CD4-positive, alpha-beta T cell treated with Interleukin-17A for 1 hour (primary cell): ENCODE measurements at places on chromosomes 6 and 20.

DNA sequence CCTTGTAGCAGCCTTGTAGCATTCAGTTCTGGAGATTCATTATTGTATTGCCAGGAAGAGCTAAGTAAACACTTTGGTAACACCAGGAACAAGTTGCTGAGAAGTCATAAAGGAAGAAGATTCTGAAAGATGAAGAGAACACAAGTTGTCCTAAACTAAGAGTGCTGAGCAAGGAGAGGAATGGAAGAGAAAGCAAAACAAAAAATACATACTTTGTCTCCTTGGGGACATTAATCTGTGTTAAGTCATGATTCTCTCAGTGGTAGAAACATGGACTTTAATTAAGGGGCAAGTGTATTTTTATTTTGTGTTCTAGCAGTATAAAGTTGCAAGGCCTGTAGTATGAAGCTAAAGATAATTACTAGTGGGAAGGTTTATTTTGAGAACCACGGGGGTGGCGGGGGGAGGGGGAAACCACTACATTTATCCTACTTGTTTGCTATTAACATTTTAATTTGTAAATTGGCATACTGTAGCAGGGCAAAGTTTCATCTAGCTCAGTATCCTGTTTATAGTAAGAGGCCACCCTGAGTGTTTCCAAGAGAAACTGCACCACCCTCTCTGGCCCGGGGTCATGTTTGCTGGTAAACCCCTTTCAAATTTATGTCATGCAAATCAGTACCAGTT is 463.0 kb downstream of the CDKAL1 start:
- no peak for DNase-seq

GRCh38 chr6:75084872-75085381 is 120.9 kb downstream of the COL12A1 start:
- no peak for DNase-seq

GRCh38 chr20:52761867-52762266 is 210.3 kb upstream of the TSHZ2 start:
- DNase-seq, result no peak

- DNase-seq, result no peak
Observed at GRCh38 chr20:32823737-32824588, 4.2 kb downstream of the MAPRE1 start.

DNA sequence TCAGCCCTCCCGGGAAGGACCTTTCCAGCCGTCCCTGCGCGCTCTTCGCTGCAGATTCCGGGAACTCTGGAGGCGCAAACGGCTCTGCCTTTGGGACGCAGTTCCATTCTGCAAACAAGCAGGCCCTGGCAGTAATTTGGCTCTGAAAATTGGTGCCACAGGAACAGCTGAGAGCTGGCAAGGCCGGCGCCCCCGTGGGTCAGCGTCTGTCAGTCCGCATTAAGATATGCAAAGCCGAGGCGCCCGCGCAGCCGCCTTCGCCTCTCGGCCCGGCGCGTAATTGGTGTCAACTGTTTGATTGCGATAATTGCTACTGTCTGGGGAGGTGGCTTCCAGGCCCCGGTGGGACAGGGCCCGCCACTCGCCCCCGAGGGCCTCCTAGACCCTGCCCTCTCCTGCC is 73.6 kb downstream of the NCR2 start:
- no peak for DNase-seq

DNA sequence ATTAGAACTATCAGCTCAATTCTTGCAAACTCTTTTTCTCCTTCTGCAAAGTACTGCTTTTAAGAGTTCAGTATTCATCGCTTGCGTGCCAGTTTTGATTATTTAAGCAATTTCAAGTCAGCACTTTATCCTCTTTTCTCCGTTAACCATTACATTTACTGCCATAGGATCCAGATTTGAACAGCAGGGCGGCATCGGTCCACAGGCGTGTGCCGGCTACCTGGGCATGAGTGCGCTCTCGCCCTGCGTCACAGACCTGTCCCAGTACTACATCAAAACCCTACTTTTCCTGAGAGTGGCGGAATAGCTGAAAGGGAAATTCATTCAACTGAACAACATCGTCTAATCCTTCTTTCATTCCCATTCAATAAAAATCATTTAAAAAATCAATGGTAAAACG is 53.4 kb downstream of the MYLK4 start:
- DNase-seq, result no peak

- peak; percentile 75 for DNase-seq
Observed at GRCh38 chr6:28953039-28953584, 29.3 kb upstream of the TRIM27 start.

- no peak for DNase-seq
Observed at GRCh38 chr6:5464099-5464885, 203.0 kb downstream of the FARS2 start.

DNA sequence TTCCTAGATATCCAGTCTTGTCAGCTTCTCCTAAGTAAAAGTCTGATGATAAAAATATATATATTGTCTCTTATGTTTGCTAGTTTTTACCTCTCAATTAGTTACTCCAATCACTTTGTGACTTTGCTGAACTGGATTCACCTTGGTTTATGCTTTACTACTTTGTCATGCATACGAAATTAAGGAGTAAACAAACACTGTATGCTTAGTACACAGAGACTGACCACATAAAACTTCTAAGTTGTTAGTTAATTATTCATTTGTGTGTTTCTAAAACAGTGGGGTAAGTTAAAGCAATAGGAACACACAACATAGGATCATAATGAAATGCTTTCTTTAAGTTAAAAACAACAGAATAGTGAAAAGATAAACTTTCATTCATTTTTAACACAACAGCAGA is 877.3 kb upstream of the MAP3K7 start:
- DNase-seq, result no peak

DNA sequence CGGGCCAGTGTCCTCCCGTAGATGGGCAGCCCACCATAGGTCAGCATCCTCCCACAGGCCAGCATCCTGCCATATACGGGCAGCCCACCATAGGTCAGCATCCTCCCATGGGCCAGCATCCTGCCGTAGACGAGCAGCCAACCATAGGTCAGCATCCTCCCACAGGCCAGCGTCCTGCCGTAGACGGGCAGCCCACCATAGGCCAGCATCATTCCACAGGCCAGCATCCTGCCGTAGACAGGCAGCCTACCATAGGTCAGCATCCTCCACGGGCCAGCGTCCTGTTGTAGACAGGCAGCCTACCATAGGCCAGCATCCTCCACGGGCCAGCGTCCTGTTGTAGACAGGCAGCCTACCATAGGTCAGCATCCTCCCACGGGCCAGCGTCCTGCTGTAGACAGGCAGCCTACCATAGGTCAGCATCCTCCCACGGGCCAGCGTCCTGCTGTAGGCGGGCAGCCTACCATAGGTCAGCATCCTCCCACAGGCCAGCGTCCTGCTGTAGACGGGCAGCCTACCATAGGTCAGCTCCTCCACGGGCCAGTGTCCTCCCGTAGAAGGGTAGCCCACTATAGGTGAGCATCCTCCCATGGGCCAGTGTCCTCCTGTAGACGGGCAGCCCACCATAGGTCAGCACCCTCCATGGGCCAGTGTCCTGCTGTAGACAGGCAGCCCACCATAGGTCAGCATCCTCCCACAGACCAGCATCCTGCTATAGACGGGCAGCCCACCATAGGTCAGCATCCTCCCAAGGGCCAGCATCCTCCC is 62.9 kb downstream of the BFSP1 start:
- no peak for DNase-seq

DNA sequence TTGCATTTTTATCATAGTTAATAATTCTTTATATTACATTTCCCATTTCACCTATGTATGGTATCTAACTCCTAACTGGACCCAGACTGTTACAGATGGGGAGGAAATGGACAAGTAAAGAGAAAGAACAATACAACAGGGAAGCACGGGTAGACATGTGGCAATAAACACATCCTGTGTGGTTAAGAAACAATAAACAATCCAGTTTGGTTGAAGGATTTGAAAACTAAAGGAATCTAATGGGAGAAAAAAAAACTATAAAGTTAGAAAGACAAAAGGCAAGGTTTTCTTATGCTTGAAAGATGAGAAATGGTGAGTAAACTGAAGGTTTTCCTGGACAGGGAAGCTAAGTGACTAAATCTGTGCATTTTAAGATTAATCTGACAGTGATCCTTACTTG is 34.9 kb upstream of the ALDH8A1 start:
- DNase-seq, result no peak

DNA sequence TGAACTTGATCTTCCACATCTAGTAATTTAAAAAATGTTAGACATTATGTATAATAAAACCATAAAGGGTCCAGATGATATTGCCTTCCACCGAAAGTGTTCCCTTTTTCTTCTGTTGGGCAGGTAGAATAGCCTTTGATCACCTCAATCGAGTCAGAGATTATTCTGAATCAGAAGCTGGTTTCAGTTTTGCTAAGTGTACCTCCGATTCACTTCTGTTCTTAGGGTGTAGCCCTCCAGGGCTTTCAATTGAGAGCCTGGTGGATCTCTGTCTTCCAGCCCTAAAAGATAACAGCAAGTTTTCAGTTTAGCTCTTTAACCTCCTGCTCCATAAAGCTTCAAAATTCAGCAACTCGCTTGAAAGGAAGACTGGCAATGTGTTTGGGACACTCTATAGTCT is 21.1 kb upstream of the AIG1 start:
- no peak for DNase-seq

GRCh38 chr6:111276335-111276734 is 189.0 kb downstream of the SLC16A10 start:
- DNase-seq, result no peak

DNA sequence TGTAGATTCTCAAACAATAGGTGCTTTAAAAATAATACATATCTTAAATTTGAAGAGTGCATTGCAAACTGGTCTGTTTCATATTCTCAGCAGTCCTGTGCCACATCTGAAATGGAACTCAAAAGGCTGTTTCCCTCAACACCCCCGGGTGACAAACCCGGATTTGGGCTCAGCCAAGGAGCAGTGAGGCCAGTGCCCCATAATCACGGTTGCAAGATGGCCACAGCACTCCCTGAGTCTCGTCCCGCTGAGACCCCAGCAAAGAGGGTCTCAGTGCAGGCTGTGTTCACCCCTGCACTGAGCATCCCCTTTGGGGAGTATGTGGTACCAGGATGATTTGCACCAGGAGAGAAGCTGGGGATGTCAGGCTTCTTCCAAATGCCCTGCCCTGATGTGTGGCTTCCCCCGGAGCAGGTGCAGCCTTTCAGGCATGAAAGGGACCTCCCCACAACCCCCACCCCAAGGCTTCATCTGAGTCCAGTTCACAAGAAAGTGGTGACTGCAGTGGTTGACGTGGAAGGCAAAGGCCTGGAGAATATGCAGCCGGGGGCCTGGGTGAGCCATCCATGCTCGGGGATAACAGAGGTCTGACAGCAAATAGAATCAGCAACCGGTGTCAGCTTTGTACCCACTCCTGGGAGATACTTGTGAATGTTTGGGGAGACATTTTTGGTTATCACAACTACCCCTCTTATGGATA is 202.9 kb downstream of the SYNDIG1 start:
- no peak for DNase-seq

- DNase-seq, result no peak
Observed at GRCh38 chr6:105780146-105780860, 305.8 kb upstream of the PRDM1 start.

DNA sequence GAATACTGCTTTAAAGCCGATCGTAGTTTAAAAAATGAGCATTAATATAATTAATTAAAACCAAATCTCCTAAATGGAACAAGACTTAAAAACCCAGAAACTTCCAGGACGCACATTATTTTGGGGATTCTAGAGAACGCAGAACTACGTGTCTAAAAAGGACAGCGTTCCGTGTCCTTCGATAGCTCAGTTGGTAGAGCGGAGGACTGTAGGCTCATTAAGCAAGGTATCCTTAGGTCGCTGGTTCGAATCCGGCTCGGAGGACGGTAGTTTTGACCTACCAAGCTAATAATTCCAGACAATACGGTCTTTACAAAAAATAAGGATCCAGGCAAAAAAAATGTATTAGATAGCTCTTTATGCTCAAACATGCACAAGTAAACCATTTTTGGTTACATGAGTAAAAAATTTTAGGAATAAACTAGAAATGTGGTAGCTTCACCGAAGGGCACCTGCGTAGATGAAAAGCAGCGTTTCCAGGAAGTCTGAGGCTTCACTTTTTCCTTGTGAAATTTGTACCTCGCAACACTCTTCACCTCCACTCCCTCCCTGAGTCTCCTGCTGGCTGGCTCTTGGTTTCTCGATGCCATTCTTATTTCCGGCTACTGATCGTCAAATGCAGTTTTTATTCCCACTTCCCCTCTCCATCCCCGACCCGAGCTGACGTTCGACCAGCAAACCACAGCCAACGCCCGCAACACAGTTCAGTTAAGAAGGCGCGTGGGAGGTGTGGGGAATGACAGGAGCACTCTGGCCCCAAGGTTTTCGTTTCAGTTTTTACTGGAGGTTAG is 19.6 kb upstream of the ABT1 start:
- DNase-seq, result peak; percentile 80

- no peak for DNase-seq
Observed at GRCh38 chr6:148218542-148219258, 123.9 kb upstream of the SASH1 start.

- DNase-seq, result no peak
Observed at GRCh38 chr20:43903953-43904826, 10.5 kb upstream of the TOX2 start.

DNA sequence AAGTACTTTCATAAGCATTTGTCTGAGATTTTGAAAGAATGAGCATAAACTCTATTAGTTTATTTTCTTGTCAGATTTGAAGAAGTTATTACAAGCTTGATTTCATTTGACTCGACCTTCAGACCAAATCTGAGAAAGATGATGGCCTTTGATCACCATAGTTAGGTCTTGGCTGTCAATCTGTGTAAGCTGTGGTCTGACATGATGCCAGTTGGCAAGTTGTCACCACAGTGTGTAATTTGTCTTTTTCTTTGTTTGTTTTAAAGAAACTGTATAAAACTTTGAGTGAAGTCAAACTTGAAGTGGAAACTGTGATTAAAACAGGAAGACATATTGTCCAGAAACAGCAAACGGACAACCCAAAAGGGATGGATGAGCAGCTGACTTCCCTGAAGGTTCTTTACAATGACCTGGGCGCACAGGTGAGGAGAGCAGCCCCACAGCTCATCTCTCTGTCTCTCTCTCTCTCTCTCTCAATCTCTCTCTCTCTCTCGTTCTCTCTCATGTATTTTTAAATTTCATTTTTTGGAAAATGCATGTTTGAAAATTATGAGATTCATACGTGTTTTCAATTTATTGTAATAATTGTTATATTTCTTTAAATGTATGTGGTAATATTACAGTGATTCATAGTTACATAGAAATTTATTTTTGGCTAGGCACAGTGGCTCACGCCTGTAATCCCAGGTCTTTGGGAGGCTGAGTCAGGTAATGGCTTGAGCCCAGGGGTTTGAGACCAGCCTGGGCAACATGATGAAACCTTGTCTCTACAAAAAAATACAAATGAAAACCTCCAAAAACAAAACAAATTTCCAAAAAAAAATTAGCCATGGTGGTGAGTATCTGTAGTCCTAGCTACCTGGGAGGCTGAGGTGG is 208.1 kb downstream of the UTRN start:
- no peak for DNase-seq

DNA sequence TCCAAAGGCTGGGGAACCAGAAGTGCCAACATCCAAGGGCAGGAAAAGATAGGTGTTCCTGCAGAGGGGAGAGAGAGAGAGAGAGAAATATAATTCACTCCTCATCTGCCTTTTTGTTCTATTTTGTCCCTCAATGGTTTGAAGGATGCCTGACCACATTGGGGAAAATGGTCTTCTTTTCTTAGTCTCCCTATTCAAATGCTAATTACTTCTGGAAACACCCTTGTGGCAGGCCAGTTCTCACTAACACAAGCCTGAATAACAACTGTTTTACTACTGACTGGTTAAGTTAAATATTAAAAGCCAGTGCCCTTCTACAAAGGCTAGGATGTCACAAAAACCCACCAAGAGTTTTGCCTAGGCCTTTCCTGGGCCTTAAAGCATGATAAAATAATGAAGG is 425.4 kb upstream of the HTR1E start:
- no peak for DNase-seq

GRCh38 chr6:109322825-109323224 is 59.4 kb downstream of the CD164 start:
- DNase-seq, result peak; percentile 11

GRCh38 chr6:125810445-125810844 is 19.7 kb downstream of the NCOA7 start:
- DNase-seq, result no peak
